ENCODE measurements at places on chromosomes 5 and 9.
A peak's percentile ranks its signal among the peaks of the same experiment; 100 is the strongest.

GRCh38 chr5:158880483-158881001 is 219.2 kb downstream of the EBF1 start:
- no peak for DNase-seq

GRCh38 chr5:2783223-2783622 is 31.7 kb upstream of the IRX2 start:
- DNase-seq: no peak

DNA sequence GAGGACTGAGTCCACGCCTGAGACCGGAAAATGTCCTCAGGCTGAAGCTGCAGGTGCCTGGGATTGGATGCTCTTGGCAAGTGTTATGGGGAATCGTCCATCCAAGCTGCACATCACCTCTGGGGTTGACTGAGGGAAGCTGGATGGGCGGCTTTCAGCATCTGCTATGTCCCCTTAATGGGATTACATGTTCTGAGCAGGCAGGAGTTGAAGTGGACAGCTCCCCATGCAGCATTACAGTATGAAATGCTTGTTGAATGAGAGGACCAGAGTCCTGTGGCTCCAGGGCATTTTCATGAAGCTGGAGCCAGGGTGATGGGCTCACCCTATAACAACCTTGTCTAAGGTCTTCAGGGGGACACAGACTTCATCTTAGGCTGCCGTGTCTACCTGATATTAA is 270.9 kb downstream of the HSPA4 start:
- DNase-seq: no peak

DNA sequence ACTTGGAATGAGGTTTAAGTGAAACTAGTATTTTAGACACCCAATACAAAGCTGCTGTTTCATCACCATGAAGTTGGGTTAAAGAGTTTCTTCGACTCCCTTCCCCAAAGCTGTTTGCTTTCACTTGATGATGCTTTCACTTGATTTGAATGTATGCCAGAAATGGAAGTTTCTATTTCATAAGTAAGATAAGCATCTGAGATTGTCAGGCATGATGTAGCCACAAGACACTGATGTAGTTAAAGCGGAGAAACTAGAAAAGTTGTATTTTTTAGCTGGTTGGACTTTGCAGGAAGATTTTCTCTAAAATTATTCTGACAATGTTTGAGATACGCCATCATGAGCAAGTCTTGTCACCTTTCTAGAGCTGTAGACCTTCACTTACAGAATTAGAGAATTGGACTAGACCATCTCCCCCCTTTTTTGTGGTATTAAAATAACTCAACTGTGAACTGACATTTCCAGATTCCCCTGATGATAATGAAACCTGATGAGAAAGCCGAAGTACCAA is 20.0 kb downstream of the MOCS2 start:
- DNase-seq: no peak

DNA sequence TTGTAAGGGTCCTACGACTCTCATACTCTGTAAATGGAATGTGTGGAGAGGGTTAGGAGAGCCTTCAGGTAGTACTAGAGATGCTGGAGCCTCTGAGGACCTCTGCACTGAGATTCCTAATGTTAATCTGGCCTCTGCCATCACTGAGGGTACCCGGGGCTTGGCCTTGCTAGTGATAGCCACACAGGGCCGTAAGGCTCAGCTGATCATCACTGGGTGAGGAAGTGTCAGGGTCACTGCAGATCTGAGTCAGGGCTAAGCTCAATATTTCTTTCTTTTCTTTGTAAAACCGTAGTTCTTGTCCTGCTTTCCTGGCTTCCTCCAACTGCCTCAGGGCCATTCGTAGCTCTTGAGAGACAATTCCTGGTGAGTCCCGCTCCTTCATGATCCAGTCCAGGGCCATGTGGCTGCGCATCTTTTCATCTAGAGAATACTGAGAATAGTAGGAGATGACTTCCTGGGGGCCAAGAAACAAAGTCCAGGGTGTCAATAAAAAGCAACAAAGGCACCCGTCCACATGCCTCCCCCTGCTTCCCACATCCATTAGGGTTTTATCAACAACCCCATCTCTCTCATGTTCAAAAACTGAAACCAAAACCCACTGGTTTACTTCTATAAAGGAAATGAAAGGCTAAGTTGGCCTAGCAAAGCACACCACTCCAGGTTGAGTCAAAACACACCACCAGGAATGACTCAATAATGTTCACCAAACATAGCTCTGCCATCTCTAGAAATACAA is 47.7 kb downstream of the LIX1 start:
- peak; percentile 29 for DNase-seq

DNA sequence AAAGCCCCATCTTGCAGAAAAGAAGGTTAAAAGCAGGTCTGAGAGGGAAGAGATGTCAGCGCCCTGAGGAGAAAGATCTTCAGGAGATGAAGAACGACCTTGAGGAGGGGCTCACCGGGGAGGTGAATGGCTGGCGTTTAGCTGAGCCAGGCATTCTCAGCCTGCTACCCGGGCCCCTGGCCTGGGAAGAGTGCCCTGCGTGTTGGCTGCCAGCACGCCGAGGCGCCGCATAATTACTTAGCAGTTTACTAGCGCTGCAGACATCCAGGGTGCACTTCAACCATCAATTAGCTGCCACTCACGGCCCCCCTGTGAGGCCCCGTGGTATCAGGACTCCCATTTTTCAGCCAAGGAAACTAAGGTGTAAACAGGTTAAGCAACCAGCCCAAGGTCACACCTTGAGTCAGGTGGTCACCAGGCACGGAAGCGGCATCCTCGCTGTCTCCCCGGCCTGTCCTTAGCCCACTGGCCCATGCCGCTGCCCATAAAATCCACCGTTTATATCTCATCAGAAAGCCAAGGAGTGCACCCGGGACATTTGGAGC is 551.9 kb downstream of the BNC2 start:
- no peak for DNase-seq

DNA sequence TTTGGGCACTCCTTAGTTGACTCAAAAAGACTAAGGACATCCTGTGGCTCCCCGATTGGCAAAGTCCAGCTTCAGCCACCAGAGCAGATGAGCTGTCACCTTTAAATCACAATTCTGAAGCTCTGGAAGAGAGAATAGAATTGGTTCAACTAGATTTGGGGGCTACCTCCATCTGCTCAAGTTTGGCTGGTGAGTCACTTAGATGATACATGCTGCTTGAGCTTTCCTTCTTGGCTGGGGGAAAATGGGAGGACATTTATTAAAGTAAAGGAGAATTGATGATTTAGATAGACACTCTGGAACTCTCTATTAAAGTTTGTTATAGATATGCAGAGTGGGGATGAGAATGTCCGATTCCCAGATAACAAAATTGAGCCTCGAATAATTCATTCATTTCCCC is 30.0 kb upstream of the GRIA1 start:
- DNase-seq: no peak

DNA sequence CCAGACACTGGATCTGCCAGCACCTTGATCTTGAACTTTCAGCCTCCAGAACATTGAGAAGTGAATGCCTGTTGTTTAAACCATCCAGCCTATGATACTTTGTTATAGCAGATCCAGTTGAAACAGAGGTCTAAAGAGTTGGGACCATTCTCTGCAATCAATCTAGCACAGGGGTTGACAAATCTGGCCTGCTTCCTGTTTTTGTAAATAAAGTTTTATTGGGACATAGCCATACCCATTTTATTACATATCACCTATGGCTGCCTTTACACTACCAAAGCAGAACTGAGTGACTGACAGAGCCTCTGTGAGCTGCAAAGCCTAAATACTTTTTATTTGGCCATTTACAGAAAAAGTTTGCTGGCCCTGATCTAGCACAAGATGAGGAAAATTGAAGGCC is 62.0 kb downstream of the BARX1 start:
- DNase-seq: no peak

DNA sequence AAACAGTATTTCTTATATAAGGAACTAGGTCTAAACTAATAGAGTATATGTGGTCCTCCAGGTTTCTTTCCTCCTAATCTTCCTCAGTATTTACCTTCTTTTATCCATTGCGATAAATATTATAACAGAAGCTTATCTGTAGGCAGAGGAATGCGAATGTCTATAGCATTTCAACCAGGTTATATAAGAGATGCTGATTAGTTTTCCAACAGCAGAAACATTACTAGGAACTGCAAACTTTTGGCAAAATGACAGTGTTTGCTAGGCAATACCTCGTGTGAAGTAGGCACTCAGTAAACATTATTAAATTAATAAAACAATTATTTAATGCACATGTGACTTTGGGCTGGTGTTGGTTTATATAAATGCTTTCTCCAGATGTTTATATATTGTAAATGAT is 206.5 kb downstream of the GABRB2 start:
- no peak for DNase-seq

GRCh38 chr9:124005029-124005771 is 6.4 kb upstream of the LHX2 start:
- DNase-seq: no peak

- DNase-seq: no peak
Observed at GRCh38 chr5:173294673-173295320, 33.4 kb downstream of the STC2 start.

DNA sequence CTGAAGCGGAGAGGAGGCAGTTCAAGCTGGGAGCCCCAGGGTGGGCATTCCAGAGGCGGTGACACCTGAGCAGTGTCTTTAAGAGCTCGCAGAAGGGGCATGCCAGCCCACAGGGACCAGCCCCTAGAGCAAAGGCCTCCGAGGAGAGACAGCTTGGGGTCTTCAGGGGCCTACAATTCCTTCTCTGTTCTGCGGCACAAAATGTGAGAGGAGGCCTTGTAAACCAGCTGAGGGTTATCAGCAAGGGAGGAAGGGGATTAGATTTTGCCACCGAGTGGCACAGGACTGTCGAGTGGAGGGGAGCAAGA is 505 bp upstream of the SIGMAR1 start:
- no peak for DNase-seq

- DNase-seq: no peak
Observed at GRCh38 chr9:132866898-132867297, 11.2 kb downstream of the AK8 start.

GRCh38 chr5:23389291-23390101 is 117.9 kb upstream of the PRDM9 start:
- DNase-seq: no peak

DNA sequence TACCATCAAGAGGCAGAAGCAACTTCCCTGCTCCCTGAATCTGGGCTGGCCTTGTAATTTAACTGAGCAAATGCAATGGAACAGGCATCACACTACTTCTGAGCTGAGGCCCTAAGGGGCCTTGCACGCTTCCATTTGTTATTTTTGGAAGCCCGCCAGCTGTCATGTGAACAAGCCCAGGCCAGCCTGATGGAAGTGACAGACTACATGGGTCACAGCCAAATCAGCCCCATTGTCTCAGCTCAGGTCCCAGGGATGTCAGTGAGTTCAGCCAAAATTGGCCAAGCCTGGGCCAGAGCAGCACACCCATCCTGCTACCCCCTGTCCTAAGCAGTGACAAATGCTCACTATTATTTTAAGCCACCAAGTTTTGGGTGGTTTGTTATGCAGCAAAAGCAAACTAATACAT is 72.8 kb downstream of the PRRT1B start:
- DNase-seq: peak; percentile 32

DNA sequence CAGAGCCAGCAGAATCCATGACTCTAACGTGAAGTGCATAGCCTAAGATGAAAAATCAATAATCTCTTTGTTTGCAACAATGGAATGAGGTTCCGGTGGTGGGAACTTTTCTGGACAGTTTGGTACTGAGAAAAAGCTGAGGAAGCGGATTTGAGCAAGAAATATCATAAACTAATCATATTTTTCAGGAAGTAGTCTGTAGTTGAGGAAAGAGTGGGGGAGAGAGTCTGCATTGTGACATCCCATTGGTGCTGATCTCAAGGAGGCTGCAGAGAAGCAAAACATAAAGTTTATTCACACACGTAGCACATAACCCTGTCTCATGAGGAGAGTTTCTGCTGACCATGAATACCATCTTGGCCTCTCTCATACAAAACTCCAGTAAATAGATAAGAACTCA is 15.8 kb upstream of the FCHO2 start:
- no peak for DNase-seq

DNA sequence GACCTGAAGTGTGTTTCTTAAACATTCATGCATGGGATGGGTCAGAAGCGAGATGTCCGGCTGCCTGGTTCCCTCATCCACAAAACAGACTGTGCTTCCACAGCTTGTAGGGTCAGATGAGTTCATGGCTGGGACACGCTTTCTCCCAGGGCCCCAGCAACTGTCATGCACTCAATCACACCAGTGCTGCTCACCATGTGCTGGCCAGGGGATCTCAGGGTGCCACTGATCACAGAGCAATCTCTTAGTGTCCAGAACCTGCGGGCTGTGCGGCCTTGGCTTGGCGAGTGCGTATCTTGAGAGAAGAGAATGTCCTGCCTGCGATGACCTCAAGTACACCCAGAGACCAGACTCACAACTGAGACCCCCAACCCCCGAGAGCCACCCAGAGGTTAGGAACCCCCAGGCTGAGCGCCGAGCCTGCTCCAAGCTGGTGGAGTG is 26.0 kb upstream of the FCN2 start:
- no peak for DNase-seq

- DNase-seq: no peak
Observed at GRCh38 chr5:58348996-58349728, 110.7 kb downstream of the PLK2 start.

DNA sequence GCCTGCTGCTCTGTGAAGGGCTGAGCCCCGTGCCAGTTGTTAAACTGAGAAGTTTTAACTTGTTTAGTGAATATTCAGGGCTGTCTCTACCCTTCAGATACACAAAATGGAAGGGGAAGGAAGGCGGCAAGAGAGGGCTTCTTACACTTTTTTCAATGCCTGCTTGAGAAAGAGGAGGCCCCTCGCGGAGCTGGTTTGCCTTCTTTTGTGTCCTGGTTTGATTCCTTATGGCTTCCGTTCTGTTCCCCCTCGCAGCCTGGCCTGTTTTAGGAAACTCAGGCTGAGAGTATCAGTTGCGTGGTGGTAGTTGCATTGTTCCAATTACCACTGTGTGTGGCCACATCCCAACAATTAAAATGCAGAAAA is 1.0 kb downstream of the FAM53C start:
- DNase-seq: no peak

GRCh38 chr9:99445371-99445891 is 223.3 kb downstream of the SEC61B start:
- peak; percentile 85 for DNase-seq

GRCh38 chr9:104675611-104676010 is 18.7 kb upstream of the OR13D1 start:
- DNase-seq: no peak

GRCh38 chr5:91150234-91150633 is 232.9 kb downstream of the ARRDC3 start:
- no peak for DNase-seq

- no peak for DNase-seq
Observed at GRCh38 chr9:77562019-77562748, 85.9 kb downstream of the GNA14 start.

GRCh38 chr5:17373406-17373805 is 124.6 kb upstream of the TAF11L2 start:
- DNase-seq: no peak

GRCh38 chr5:93532370-93532769 is 48.6 kb downstream of the NR2F1-AS1 start:
- peak; percentile 5 for DNase-seq
